Mesangial cell (primary cell): ENCODE measurements at places on chromosomes 3 and 15. TPM values are rescaled to one million over a fixed set of nuclear protein-coding genes. Genes with fewer than 3 reads are reported as not detected.

Gene UBXN7
- total RNA-seq, result 8.3 and 9.9 TPM in 2 replicates

Gene SUMF1
- total RNA-seq, result 47.1 and 142 TPM in 2 replicates

Gene HIGD2B
- total RNA-seq, result 0.13 TPM in 1 of 2 replicates, not detected in the other

Gene SLC2A2
- 1.9 TPM in 1 of 2 replicates, not detected in the other for total RNA-seq

Gene NTRK3
- total RNA-seq, result 0.13 TPM in 1 of 2 replicates, not detected in the other

Gene FRMD5
- total RNA-seq, result 8.5 and 10.8 TPM in 2 replicates

Gene SCN11A
- 0.13 TPM in 1 of 2 replicates, not detected in the other for total RNA-seq

Gene C3orf20
- not detected in 2 replicates for total RNA-seq

Gene SLC22A14
- 0.16 and 0.25 TPM in 2 replicates for total RNA-seq
